Right cardiac atrium (tissue), 5 donors: ENCODE measurements at places on chromosomes 12 and 14. TPM values are rescaled to one million over a fixed set of nuclear protein-coding genes. Genes with fewer than 3 reads are reported as not detected.

The CLEC1B gene
- total RNA-seq, result not detected

The KRT79 gene
- not detected for total RNA-seq

The SMAGP gene
- total RNA-seq, result 4.4 TPM

The NOVA1 gene
- total RNA-seq, result 3.7 TPM

The NFATC4 gene
- total RNA-seq, result 15.7 TPM

The GPX2 gene
- not detected for total RNA-seq

The KLC1 gene
- 126 TPM for total RNA-seq

The ADAMTS20 gene
- not detected for total RNA-seq

The BDKRB1 gene
- total RNA-seq, result not detected

The TRAF3 gene
- total RNA-seq, result 9.6 TPM

The CIDEB gene
- 6.0 TPM for total RNA-seq

The ZNF839 gene
- 11.0 TPM for total RNA-seq

The PLA2G1B gene
- not detected for total RNA-seq

The PPP4R4 gene
- total RNA-seq, result 0.49 TPM

The DRAM1 gene
- 8.6 TPM for total RNA-seq

The CPNE6 gene
- total RNA-seq, result 0.14 TPM

The NID2 gene
- total RNA-seq, result 22.5 TPM

The SSTR1 gene
- 0.59 TPM for total RNA-seq

The SIX6 gene
- not detected for total RNA-seq

The TAS2R14 gene
- total RNA-seq, result 1.5 TPM

The C3AR1 gene
- total RNA-seq, result 9.6 TPM

The POTEG gene
- not detected for total RNA-seq

The CD163L1 gene
- 4.8 TPM for total RNA-seq

The FAM186B gene
- 0.24 TPM for total RNA-seq

The KCNJ8 gene
- total RNA-seq, result 37.5 TPM

The ADAM21 gene
- total RNA-seq, result 0.32 TPM

The MYF6 gene
- total RNA-seq, result not detected
